ENCODE measurements at places on chromosomes 6 and 20.

- no peak for DNase-seq
Measured at GRCh38 chr6:74066168-74066871, 370.3 kb downstream of the CD109 start.

GRCh38 chr6:18561037-18561750, 174.0 kb downstream of the RNF144B start:
- DNase-seq = no peak

GRCh38 chr20:54680872-54681619, 205.7 kb downstream of the DOK5 start:
- peak; percentile 22 for DNase-seq

DNA sequence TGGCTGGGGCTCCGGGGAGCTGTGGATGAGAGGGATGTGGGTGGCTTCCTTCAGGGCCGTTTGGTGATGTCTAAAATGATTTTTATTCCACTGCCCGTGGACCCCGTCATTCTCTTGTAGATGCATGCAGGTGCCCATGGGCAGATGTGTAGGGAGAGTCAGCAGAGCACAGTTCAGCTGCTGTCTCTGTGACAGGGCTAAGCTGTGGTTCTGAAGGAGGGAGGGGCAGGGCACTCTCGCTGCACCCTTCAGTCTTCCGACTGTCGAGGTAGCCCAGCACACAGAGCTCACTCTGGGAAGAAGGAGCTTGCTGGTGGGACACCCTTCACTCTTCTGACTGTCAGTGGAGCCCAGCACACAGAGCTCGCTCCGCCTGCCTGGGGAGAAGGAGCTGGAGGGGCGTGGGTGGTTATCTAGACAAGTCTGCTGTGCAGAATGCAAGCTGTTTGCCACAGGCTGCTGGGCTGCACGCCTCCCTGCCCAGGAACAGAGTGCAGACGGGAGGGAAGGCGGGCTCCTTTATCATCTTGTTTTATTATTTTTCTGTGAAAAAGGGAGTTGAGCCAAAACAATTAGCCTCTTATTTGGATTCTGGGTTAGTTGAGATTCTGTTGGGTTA, 28.4 kb upstream of the ADRM1 start:
- peak; percentile 46 for DNase-seq

- DNase-seq = no peak
Measured at GRCh38 chr20:3296261-3297078, 57.5 kb upstream of the SLC4A11 start.

DNA sequence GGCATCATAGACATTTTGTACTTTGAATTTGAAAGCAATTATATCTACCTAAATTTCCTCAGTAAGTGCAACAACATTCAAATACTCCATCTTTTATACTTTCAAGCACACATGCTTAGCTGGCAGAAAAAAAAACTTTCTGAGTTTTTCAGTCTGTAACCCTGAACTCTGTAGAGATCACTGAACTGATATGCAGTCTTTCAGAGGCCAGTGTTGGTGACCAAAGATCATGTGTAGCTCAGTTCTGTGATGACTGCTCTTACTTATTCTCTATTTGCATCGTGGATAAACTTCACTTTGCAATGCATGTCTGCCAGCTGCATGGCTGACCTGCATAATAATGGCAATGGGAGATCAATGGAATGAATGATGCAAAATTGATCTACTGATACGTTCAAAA, 431.3 kb downstream of the FRK start:
- no peak for DNase-seq

GRCh38 chr20:53227523-53227922, 255.4 kb downstream of the TSHZ2 start:
- no peak for DNase-seq

GRCh38 chr20:51966296-51966971, 164.1 kb upstream of the SALL4 start:
- peak; percentile 61 for DNase-seq

DNA sequence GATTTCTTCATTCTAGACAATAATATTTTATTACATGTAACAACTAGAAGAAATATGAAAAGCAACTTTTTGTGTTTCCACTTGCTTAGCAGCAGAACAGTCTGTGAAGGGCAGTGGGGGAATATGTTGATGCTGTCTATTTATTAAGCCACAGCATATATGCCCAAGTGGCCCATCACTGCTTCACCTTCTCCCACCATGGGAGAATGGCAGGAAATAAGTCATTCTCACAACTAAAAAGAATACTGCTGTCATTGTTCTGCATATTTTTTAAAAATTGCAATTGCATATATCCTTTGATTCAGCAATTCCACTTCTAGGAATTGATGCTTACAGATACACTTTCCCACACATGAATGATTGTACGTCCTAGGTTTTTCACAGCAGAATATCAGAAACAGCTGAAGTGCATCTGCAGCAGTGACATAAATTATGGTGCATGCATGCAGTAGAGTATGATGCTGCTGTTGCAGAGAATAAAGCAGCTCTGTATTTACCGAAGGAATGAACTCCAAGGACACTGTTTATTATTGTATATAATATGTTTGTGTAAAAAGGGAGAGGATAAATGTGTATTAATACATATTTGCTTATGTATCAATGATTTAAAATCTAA, 26.8 kb downstream of the KIF3B start:
- no peak for DNase-seq

DNA sequence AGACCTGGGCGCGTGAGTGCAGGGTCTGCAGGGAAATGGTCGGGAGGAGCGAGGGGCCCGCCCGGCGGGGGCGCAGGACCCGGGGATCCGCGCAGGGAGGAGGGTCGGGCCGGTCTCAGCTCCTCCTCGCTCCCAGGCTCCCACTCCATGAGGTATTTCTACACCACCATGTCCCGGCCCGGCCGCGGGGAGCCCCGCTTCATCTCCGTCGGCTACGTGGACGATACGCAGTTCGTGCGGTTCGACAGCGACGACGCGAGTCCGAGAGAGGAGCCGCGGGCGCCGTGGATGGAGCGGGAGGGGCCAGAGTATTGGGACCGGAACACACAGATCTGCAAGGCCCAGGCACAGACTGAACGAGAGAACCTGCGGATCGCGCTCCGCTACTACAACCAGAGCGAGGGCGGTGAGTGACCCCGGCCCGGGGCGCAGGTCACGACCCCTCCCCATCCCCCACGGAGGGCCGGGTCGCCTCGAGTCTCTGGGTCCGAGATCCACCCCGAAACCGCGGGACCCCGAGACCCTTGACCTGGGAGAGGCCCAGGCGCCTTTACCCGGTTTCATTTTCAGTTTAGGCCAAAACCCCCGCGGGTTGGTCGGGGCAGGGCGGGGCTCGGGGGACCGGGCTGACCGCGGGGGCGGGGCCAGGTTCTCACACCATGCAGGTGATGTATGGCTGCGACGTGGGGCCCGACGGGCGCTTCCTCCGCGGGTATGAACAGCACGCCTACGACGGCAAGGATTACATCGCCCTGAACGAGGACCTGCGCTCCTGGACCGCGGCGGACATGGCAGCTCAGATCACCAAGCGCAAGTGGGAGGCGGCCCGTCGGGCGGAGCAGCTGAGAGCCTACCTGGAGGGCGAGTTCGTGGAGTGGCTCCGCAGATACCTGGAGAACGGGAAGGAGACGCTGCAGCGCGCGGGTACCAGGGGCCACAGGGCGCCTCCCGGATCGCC, 54.2 kb upstream of the HLA-A start:
- no peak for DNase-seq

DNA sequence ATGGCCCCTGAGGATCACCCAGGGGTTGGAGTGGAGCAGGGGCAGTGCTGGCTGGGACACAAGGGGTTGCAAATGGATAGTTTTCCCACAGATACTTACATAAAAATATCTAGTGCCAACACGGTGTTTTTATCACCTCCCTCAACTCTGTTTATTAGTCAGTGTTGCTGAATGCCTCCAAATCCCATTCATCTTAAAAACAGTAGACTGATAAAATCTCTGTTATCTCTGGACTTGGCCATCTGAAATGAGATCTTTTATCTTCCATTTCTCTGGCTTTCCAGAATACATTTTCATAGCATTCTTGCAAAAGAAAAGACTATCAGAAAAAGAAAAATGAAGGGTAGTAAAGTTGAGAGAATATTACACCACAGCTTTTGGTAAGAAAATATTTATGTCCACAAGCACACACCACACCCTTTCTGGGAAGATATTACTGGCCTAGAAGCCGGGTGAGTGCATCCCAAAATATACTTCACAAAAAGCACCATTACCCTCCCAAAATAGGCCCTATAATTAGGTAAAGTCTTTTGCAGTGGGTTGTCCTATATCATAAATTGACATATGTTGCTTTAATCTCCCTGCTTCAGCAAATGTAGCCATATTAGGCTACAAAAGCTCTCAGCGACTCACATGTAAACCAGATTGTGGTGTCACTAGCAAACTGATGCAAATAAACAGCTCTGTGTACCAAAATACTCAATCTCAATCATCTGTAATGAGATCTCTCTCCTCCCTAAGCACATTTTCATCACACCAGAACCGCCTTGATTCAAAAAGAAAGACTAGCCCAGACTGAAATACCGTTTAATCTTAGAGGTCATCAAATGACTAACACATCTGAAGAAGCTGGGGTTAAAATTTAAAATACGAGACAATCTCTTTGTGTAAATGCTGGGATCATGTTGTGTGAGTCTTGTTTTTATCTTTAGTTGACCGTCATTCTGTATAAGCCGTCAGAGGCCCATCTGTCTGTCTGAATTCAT, 96.7 kb downstream of the FYN start:
- no peak for DNase-seq

DNA sequence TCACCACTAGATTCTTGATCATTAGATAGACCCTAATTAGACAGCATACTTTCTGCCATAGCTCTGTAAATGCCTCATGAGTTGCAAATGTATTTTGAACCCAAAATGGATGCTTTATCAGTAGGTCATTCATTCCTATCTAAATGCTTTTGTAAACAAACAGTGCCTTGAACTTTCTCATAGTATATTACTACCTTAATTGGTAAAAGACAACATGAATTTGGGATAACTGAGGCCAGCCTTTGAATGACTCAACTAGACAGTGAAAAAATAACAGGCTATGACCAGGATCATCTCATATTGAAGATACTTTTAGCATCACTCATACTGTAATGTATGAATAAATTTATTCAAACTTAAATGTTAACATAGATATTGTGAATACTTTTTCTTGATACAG, 37.0 kb upstream of the PRL start:
- no peak for DNase-seq

- no peak for DNase-seq
Measured at GRCh38 chr6:117573006-117573680, 29.2 kb downstream of the GOPC start.

- DNase-seq = no peak
Measured at GRCh38 chr6:16334671-16335070, 96.3 kb downstream of the GMPR start.

DNA sequence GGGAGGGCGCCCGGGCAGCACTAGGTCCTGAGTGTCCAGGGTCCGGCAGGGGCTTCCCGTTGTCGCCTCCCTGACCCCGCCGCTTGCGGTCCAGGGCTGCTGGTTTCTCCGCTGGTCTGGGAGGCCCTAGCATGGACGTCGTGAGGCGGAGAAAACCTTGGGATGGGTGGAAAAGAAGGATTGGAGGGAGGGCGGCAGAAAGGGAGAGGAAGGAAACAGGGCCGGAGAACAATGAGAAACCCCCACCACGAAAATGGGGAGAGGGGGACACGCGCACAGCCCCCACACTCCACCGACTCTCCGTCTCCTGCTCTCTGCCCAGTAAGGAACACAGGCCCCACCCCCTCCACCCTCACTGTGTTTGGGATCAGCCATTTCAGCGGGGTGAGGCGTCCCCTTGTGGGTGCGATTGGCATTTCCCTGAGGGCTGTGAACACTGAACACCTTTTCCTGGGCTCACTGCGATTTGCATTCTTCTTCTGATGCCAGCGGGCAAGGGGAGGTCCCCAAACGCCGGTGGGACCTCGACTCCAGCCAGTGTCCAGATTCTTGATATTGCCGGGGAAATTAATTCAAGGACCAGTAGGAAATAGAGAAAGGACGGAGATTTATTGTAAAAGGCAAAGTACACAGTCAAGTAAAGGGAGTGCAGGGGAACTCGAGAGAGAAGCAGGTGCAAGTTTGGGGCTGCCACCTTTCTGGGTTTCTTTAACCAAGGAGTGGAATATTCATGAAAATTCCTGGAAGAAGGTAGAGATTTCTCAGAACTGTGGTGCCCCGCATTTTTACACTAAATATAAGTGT, 3.3 kb upstream of the RAET1G start:
- peak; percentile 89 for DNase-seq
